ENCODE measurements at places on chromosomes 5 and 9.

GRCh38 chr9:91945277-91946085 is 4.5 kb downstream of the ROR2 start:
- DNase-seq, result no peak

GRCh38 chr9:78010445-78010844 is 21.2 kb downstream of the GNAQ start:
- no peak for DNase-seq

- DNase-seq, result no peak
Observed at GRCh38 chr9:129888293-129889121, 53.2 kb downstream of the USP20 start.

- DNase-seq, result no peak
Observed at GRCh38 chr5:141628175-141628788, 8.4 kb downstream of the HDAC3 start.

DNA sequence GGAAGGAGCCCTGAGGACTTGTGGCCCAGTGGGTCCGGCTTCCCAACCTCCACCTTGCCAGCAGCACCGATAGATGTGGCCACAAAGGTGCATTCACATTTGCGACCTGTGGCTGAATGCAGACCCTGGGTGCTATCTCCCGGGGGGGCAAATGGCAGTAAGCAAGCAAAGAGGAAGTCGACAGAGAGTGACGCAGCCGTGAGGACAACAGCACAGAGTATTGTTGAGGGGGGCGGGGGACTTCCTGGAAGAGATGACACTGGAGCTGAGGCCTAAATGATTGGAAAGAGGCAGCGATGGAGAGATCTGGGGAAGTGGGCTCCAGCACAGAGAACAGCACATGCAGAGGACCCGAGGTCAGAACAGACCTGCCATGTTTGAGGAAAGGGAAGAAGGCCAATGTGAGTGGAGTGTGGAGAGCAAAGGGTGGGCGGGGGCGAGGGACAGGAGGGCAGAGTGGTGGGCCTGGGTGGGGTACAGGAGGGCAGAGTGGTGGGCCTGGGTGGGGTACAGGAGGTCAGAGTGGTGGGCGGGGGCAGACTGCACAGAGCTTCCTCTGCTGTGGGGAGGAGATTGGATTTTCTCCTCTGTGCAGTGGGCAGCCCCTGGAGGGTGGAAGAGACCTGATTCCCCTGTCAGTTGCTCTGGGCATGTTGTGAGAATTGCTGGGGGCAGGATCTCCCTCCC is 42.6 kb downstream of the ADAMTS2 start:
- DNase-seq, result no peak
